ENCODE measurements at places on chromosomes 3 and 15.

- no peak for DNase-seq
Observed at GRCh38 chr3:122004991-122005565, 17.0 kb downstream of the ILDR1 start.

- DNase-seq, result no peak
Observed at GRCh38 chr15:41804361-41804760, 23.5 kb upstream of the JMJD7 start.

DNA sequence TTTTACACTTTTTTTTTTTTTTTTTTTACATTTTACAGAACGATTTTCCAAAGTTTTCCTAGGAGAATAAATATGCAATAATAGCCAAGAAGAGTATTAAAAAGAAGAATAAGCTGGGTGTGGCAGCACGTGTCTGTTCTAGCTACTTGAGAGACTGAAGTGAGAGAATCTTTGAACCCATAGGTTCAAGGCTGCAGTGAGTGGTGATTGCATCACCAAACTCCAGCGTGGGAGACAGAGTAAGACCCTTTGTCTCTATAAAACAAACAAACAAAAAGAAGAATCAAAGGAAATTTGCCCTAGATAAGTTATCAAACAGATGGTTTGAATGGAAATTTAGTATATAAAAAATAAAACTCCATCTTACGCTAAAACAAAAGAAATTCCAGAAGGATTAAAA is 13.3 kb downstream of the XRN1 start:
- no peak for DNase-seq

DNA sequence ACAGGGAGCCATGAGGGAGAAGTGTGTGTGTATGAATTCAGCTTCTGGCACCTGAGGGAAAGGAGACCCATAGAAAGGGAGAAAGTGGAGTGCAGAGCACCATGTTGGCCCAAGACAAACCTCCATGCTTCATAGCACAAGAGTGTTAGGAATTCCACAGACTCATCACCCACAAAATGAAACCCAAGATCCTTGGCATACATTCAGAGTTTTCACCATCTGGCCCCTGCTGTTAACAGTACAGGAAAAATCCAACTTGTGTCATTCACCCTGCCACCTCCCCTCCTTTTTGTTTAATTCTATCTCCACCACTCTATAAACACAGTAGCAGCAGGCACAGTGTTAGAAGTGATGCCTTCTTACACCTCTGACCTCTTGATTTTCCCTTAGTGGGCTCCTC is 60.0 kb upstream of the MNS1 start:
- DNase-seq, result peak; percentile 91

DNA sequence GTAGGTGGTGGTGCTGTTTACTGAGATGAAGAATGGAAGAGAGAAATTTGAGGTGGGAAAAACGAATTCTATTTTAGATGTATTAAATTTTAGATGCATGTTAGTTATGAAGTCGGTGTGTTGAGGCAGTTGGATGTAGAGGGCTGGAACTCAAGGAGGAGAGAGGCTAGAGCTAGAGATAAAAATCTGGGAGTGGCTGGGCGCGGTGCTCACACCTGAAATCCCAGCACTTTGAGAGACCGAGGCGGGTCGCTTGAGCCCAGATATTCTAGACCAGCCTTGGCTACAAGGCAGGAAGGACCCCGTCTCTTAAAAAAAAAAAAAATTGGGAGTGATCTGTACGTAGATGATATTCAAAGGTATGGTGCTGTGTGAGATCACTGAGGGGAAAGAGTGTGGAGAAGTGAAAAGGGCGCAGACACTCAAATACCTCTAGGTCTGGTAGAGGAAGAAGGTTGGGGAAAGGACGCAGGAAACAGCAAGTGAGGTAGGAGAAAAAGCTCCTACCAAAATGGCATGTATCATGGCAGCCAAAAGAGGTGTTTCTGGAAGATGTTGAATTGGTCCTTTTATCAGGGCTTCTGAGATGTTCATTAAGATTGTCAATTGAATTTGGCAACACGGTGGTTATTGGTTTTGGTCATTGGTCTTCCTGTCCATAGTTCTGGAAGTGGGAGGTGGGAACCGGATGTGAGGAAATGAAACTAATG is 1.8 kb downstream of the YEATS2 start:
- no peak for DNase-seq

All from HS-27A (cell line).